ENCODE measurements at places on chromosomes 3 and 15. TPM values are rescaled to one million over a fixed set of nuclear protein-coding genes. Genes with fewer than 3 reads are reported as not detected.
A peak's percentile ranks its signal among the peaks of the same experiment; 100 is the strongest.

The KIF15 gene
- total RNA-seq: 42.1 TPM

The SST gene
- not detected for total RNA-seq

The CIB2 gene
- total RNA-seq: 2.1 TPM

The RTP3 gene
- total RNA-seq: not detected

GRCh38 chr15:89772932-89773583 is 3.1 kb upstream of the MESP2 start:
- no peak overlapping the region for H3K27ac ChIP-seq
- no peak overlapping the region for H3K4me3 ChIP-seq
- peaks cover 10% of the 10 kb centered on the region for H3K27me3 ChIP-seq

DNA sequence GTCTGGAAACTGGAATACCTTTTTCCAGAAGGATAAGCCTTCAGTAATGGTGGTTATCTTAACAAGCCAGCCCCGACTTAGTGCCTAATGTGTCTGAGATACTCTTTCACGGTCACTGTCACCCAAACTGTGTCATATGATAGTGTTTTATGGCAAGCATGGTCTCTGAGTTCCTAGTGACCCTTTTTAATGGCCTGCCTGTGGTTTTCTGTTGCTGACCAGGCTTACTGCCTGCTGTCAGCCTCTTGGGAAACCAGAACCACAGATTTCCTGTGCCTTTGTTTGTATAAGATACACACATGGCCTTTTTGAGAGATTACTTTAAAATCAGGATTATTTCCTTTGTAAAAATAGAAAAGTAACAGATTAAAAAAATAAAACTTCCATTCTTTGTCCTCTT is 22.4 kb downstream of the HPS3 start:
- H3K27ac ChIP-seq: no peak overlapping the region
- H3K36me3 ChIP-seq: peaks cover 22% of the 10 kb centered on the region
- H3K27me3 ChIP-seq: no peaks in the 10 kb centered on the region
- no peak overlapping the region for H3K4me3 ChIP-seq

DNA sequence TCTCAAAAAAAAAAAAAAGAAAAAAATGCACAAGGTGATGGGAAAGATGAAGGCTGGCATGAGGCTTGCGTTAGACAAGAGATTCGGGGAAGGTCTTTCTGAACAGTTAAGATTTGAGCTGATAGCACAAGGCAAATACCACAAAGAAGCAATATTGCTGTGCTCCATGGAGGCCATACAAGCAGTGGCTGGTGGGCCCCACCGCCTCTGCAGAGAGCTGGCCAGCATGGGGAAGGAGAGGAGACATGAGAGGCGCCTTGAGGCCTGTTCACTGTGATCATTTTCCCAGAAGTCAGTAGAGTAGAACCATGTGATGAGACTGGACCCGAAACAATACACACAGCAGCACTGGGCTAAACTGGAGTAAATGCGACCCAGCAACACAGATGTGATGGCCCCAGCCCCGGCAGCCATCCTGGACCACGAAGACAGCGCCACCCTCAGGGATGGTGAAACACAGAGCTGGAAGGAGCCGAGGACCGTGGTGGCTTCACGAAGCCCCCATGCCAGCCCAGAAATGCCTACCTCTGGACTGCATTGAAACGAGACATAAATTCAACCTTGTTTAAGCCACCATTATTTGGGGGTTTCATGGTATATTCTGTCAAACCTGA is 5.5 kb downstream of the XXYLT1 start:
- peaks cover 19% of the 10 kb centered on the region for H3K4me1 ChIP-seq
- no peak for DNase-seq
- no peak overlapping the region for H3K4me3 ChIP-seq
- no peaks in the 10 kb centered on the region for H3K27me3 ChIP-seq
- H3K36me3 ChIP-seq: no peaks in the 10 kb centered on the region

DNA sequence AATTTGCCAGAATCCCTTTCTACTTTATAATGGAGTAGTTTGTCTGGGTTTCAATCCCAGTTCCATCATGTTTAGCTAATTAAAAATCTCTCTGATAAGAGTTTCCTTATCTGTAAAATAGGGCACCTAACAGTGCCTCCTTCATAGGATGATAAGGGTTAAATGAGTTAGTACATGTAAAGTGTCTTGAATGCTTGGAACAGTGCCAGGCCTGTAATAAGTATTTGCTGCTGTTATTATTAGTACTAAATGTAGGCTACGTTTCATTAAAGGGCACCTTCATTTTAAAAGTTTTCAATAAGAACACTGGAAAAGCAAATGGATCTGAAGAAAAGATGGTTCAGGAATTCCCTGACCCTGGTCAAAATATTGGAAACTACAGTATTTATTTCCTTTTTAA is 11.8 kb upstream of the SLC2A2 start:
- no peak overlapping the region for H3K27ac ChIP-seq
- no peaks in the 10 kb centered on the region for H3K36me3 ChIP-seq
- H3K4me1 ChIP-seq: no peaks in the 10 kb centered on the region
- DNase-seq: no peak
- H3K27me3 ChIP-seq: peaks cover 5% of the 10 kb centered on the region

DNA sequence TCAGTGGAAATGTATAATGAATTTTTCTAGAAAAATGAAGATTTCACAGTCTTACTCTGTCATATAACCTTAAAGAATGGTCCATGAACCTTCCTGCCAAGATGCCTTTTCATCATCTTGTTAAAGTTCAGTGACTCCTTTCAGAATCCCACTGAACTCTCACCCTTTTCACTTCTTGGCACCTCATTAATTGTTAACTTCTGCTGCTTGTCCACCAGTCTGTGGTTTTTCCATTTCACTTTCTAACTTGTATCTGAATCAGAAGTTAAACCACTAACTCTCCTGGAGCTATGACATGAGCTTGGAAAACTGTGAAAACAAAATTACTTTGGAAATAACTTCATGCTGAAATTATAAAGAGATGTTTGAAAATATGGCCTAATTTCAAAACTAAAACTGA is 281.2 kb upstream of the ALCAM start:
- H3K4me3 ChIP-seq: no peak overlapping the region
- no peaks in the 10 kb centered on the region for H3K36me3 ChIP-seq
- no peaks in the 10 kb centered on the region for H3K27me3 ChIP-seq
- no peak overlapping the region for H3K27ac ChIP-seq

- no peaks in the 10 kb centered on the region for H3K36me3 ChIP-seq
- no peak overlapping the region for H3K27ac ChIP-seq
- no peak overlapping the region for H3K4me3 ChIP-seq
Observed at GRCh38 chr3:16012086-16012485, 162.4 kb upstream of the GALNT15 start.

DNA sequence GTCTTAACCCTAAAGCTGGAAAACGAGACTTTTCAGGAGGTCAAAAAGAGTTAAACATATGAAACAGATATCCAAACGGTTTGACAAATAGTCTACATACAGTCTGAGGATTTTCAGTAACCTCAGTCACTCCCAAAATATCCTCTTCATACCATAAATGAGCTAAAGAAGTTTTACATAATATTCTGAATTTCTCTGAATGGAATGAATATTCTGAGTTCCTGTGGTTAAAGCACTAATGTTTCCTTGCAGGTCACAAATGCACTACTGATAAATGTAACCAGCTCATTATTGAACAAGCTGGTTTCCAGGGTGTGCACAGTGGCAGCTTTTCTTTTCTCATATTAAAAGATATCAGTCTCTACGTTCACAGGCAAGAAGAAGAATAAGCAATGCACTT is 137.4 kb upstream of the POU1F1 start:
- no peaks in the 10 kb centered on the region for H3K4me1 ChIP-seq
- no peaks in the 10 kb centered on the region for H3K27me3 ChIP-seq
- H3K36me3 ChIP-seq: no peaks in the 10 kb centered on the region
- H3K27ac ChIP-seq: no peak overlapping the region
- no peak overlapping the region for H3K4me3 ChIP-seq

DNA sequence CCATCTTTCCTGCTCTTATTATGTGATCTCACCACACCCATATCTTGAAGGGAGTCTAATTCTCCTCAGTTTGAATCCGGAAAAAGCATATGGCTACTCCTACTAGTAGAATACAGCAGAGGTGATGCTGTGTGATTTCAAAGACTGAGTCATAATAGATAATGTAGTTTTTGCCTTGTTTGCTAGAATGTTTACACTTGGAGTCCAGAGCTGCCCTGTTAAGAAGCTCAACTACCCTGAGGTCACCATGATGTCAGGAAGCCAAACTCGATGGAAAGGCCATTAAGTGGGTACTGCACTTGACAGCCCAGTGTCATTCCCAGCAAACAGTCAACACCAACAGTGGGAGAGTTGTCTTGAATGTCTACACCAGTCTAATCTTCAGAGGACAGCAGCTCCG is 56.9 kb downstream of the CD200R1L start:
- H3K4me1 ChIP-seq: peaks cover 19% of the 10 kb centered on the region
- H3K4me3 ChIP-seq: no peak overlapping the region
- DNase-seq: no peak
- H3K27ac ChIP-seq: no peak overlapping the region

DNA sequence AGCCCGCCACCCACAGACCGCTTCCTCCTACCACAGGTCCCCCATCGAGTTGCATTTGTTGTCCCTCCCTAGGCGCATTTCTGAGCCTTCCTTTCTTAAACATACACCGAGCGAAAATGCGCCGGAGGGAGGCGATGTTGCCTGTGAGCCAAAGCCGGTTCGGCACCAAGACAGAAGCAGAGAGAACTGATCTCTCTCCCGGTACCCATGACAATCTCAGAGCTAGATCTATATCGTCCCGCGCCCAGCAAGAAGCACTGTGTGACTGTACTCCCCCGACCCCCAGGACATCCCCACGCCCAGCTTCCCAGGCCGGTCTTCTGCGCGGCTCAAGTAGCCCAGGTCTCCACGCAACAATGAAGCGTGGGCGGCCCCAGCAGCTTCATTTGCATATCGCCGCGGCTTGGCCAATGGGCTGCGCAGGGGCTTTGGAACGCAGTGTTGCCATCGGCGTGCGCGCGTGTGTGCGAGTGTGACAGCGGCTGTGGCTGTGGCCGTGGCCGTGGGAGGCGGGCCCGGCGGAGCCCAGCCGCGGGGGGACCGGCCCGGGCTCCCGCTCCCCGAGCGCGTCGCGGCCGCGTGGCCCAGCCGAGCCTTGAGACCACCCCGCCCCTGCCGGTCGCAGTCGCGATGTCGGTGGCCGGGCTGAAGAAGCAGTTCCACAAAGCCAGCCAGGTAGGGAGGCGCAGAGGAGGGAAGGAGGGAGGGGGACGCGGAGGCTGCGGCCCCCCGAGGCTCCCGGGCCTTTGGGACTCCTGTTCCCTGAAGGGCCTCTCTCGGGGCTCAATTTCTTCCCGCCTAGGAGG is at the start of gene SH3GL3:
TSS of gene SH3GL3 (plus strand) at position 438 of the 806 bp plus-strand sequence. CDS start at position 631, 193 bp downstream.
- DNase-seq: peak; percentile 67
- H3K36me3 ChIP-seq: no peaks in the 10 kb centered on the region
- H3K4me1 ChIP-seq: peaks cover 11% of the 10 kb centered on the region

DNA sequence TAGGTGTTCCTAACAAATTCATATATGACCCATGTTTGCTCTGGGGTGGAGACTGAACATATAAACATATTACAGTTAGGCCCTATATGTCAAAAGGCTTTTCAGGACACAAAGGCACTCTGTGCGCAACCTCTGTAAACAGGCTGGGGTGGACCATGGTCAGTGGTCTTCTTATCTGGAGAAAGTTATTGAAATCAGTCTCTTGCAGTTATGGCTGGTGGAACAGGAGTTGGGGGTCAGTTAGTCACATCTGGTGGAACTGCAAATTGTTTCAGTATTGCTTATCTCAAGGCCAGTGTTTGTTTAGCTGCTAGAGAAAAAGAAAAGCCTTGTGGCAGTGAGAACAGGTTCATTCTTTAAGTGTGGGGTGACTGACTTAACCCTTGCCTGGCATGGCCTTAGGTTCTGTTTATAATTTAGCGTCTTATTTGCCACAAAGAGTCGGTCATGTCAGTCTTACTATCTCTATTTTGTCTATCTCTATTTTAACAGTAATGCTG is 5.9 kb upstream of the GP9 start:
- no peaks in the 10 kb centered on the region for H3K36me3 ChIP-seq
- no peak for DNase-seq
- no peaks in the 10 kb centered on the region for H3K27me3 ChIP-seq

DNA sequence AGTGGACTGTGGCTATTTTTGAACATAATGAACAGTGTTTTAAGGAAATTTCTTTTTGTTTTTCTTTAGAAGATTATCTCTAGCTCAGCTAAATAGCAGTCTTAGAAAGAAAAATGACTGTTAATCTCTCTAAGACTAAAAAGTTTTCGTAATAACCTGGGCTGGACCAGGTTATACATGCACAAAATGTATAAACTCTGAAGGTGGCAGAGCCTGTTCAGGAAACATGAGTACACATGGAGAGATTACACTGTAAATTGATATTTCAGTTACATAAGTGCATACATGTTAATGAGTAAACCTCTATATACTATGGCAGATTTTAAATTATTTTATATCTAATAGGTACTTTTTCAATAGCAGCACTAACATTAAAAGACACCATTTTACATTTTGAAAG is 258.2 kb upstream of the CFAP20DC start:
- no peaks in the 10 kb centered on the region for H3K36me3 ChIP-seq
- no peaks in the 10 kb centered on the region for H3K27me3 ChIP-seq
- H3K4me1 ChIP-seq: peaks cover 12% of the 10 kb centered on the region
- H3K27ac ChIP-seq: no peak overlapping the region

- H3K4me3 ChIP-seq: no peak overlapping the region
- no peak for DNase-seq
- no peaks in the 10 kb centered on the region for H3K4me1 ChIP-seq
- H3K27ac ChIP-seq: no peak overlapping the region
Observed at GRCh38 chr15:93683651-93684050, 547.7 kb upstream of the MCTP2 start.

DNA sequence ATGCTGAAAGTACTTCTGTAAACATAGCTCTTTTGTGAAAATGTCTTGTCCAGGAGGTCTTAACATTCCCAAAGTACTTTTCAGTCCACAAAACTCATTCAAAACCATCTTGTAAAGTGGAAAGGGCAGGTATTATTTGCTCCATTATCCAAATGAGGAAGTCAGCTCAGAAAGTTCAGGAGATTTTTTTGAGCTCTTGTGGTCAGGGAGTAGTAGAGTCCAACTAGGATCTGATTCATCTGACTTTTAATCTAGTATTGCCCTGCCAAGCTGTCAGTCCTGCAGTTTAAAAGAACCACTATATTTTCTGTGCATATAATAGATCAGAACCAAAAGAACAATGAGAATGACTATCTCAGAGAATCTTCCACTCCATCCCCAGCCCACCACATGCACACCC is 83.5 kb downstream of the FOXB1 start:
- H3K27ac ChIP-seq: no peak overlapping the region
- no peak for DNase-seq
- no peaks in the 10 kb centered on the region for H3K4me1 ChIP-seq

GRCh38 chr15:41285285-41285684 is 47.1 kb downstream of the OIP5 start:
- DNase-seq: no peak
- H3K27me3 ChIP-seq: no peaks in the 10 kb centered on the region
- peaks cover 43% of the 10 kb centered on the region for H3K36me3 ChIP-seq
- peak overlapping the region; percentile 96 for H3K27ac ChIP-seq

GRCh38 chr3:13346481-13347389 is 73.4 kb downstream of the NUP210 start:
- peaks cover 56% of the 10 kb centered on the region for H3K4me1 ChIP-seq
- peak; percentile 93 for DNase-seq
- no peak overlapping the region for H3K4me3 ChIP-seq

GRCh38 chr3:56125358-56126005 is 342.8 kb downstream of the ERC2 start:
- no peak overlapping the region for H3K4me3 ChIP-seq
- H3K27me3 ChIP-seq: peaks cover 1% of the 10 kb centered on the region
- H3K36me3 ChIP-seq: no peaks in the 10 kb centered on the region

- no peaks in the 10 kb centered on the region for H3K4me1 ChIP-seq
- no peaks in the 10 kb centered on the region for H3K27me3 ChIP-seq
- H3K4me3 ChIP-seq: no peak overlapping the region
- H3K36me3 ChIP-seq: no peaks in the 10 kb centered on the region
Observed at GRCh38 chr3:95218484-95218883, 1155.6 kb downstream of the NSUN3 start.
